Activated effector memory CD4-positive, alpha-beta T cell treated with anti-CD3 and anti-CD28 coated beads, Interleukin-2, amount 50 U/mL, for 16 hours (primary cell): ENCODE measurements at places on chromosomes 5 and 9.
A peak's percentile ranks its signal among the peaks of the same experiment; 100 is the strongest.

DNA sequence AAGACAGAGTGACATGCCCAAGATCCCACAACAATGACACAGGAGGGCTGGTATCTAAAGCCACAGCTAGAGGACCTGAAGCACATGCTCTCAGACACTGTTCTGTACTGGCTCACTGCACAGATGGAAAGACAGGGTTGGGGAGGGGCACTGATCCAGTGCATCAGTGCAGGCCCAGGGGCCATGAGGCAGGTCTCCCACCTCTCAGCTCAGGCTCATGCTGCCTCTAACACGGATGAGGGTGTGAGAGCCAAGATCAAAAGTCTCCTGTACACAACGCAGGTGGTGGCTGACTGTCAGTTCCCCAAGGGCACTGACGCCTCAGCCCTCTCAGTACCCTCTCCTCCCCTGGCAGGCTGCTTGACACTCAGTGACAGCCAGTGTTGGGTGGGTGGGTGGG lies 10.9 kb downstream of the RAPGEF1 start:
- peak; percentile 88 for DNase-seq

DNA sequence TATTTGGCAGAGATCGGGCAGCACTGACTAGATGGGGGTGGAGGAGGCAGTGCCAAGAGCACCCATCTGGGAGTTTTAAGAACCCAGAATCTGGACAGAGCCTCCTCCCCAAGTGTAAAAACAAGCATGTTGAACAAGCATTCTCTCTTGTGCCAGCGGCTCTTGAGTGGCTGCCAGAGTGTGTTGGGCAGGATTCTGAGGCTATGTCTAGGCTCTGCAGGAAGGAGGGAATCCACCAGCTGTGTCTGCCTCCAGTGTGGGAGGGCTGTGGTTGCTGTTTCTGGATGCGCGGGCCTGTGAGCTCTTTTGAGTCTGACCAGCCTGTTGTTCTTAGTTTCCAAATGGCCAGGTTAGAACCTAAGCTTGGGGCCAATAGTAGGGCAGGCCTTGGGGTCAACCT lies 39.8 kb downstream of the HMCN2 start:
- DNase-seq, result no peak

- no peak for DNase-seq
Measured at GRCh38 chr5:142192286-142193113, 83.9 kb downstream of the NDFIP1 start.

GRCh38 chr9:4855841-4856240 lies 63.1 kb downstream of the RCL1 start:
- DNase-seq, result no peak

DNA sequence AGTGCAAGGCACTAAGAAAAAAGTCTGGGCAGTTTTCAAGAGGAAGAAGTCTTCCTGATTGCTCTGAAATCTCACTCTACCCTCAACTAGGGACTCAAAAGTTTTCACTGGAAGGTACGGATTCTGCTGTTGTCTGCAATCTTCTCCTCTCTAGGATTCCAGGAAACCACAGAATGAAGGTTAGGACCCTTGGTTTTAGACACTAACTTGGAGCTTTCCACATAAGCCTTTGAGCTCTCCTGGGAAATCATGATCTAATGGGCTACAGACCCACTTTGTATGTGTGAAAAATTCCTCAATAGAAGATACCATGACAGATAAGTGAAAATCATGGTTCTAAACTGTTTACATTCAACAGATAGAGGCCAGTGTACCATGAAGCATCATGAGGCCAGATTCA lies 265.1 kb downstream of the PSAT1 start:
- DNase-seq, result no peak

- DNase-seq, result peak; percentile 50
Measured at GRCh38 chr9:34512131-34513078, 10.4 kb downstream of the ENHO start.

GRCh38 chr9:114908805-114909448 lies 21.5 kb downstream of the TNFSF8 start:
- no peak for DNase-seq

DNA sequence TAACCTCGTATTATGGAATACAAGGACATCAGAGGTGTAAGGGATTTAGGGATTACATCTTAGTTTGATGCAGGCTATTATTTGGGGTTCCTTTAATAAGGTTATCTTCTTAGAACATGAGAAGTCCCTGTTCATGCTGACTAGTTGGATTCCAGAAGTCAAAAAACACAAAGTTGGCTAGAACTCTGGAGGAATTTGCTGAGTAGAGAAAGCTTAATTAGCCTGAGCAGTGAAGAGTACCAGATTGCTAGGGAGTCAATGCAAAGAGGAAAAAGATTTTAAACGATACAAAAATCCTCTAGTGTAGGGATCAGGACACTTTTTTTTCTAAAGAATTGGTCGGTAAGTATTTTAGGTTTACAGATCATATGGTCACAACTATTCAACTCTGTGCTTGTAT lies 1872.5 kb upstream of the C9orf72 start:
- no peak for DNase-seq

DNA sequence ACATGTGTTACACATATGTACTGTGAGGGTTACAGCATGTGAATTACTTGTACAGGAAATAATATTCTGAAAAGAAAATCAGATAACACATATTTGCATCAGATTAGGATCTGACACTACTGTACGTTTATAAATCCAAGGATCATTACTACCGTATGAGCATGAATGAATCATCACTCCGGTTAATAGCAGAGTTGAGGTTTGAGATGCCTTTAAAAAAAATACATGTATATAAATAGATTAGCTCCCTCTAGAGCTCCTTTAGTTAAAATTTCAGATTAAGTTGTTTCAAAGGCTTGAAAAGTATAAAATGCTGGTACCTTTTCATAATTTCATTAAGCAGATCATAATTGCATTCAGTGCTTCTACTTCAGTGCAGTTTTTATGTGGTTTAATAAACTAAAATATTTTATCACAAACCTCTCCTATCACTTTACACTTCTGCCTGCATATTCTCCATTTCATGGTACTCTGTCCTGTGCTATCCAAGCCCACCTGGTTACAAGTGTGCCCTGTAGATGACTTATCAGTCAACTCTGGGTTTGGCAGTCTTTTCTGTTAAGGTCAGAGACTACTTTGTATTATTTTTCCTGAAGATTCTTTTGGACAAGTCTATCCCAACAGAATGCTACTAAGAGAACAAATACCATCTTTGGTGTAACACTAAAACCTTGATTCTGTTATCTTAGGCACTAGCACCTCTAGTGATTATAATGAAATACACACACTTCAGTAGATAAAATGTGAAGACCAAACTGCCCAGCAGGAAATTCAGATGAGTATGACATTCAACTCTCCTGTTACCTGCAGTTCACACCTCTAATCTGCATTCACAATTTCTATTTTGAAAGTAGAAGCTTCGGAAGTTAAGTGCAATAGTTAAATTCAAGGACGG lies 48.0 kb upstream of the POU5F2 start:
- DNase-seq, result no peak

DNA sequence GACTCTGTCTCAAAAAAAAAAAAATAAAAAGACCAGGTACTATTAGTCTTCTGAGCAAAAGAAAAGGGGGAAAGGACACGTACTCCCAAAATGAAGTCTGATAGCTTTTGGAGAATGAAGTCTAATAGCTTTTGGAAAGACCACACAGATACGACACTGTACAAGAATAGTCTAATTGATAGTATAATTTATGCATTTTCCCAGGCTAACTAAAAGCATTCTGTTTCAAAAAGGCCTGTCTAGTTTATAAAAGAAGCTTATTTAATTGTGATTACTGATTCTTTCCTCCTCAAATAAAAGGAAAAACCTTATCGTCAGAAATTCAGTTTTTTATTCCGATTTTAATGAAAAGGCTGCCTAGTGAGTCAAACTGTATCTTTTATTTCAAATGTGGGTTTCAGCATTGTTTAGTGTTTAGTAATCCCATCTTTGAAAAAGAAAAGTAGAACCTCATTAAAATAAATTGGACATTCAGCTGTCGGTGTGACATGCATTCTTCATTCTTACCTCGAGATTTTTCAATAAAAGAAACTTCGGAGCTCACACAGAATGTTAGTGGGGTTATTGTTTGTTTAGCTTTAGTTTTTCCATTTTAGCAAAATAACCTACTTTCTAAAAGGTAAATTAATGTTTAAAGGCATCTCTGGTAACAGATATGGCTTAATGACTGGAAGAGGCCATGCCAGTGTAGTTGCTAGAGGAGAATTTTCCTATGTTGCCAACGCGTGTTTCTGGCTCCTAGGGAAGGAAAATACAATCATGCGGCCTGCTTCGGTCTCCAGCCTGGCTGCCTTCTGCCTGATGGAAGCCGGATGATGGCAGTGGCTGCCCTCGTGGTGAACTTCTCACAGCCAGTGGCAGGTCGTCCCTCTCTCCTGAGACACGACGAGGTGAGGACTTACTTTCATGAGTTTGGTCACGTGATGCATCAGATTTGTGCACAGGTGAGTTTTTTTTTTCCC lies 70.0 kb downstream of the NLN start:
- no peak for DNase-seq

- no peak for DNase-seq
Measured at GRCh38 chr9:133268335-133269056, 6.5 kb downstream of the ABO start.

DNA sequence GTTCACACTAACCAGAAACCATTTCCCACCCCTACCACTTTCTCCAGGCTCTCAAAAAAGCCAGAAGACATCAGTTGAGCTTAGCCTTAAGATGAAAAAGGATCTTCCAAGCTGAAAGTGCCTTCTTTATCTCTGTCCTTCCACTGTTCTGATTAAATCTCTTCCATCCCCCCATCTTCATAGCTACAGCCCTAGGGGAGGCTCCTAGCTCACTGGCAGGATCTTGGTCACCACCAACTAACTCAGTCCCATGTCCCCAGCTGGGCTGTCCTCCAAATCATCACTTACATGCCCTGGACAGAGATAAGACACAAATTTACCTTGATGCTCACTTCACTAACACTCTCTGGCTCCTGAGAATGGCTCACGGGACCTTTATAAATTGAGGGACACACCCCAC lies 14.3 kb downstream of the LCP2 start:
- no peak for DNase-seq

DNA sequence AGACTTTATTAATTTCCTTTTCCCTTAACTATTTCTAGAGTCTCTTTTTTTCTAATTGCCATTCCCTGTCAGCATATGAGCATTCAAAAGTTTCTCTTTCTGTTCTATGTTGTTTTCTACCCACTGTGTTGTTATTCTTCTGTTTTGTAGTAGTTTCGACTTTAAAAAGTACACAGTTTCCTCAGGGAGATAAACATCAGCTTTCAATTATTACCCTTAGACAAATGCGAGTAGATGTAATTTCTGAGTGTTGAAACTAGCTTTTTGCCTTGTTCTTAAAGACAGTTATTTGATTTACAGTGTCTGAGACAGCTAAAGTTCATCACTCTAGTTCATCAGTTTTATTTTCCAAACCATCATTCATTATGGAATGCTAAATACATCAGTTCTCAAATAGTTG lies 19.5 kb downstream of the MTREX start:
- DNase-seq, result no peak

DNA sequence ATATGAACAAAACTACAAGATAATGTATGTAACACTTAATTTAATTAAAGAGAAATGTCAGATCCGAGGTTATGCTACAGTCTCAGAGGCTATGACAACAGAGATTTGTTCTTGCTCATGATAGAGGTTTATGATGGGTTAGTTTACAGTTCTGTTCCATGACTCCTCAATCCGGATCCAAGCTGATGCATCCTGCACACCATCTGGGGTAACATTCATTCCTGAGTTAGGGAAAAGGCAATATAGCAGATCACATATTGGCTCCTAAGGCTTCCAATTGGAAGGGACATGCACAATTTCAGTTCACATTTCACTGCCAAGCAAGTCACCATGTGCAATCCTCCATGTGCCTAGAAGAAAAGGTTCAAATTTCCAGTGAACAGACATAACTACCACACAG lies 40.4 kb downstream of the ABLIM3 start:
- no peak for DNase-seq

DNA sequence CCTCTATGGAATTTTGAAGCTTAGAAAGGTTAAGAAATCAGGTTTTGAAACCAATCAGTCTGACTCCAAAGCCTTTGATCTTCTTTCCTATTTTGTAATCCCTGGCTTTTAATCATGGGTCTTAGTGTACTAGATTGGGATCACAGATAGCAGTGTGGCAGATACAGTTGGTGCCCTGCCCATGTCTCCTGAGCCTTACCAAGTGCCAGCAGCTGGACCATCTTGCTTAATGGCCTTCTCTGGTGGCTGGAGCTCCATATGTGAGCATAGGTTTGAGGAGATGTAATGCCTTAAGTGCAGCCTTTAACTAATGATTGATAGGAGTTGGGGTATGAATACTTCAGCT lies 16.7 kb upstream of the RIC1 start:
- no peak for DNase-seq

DNA sequence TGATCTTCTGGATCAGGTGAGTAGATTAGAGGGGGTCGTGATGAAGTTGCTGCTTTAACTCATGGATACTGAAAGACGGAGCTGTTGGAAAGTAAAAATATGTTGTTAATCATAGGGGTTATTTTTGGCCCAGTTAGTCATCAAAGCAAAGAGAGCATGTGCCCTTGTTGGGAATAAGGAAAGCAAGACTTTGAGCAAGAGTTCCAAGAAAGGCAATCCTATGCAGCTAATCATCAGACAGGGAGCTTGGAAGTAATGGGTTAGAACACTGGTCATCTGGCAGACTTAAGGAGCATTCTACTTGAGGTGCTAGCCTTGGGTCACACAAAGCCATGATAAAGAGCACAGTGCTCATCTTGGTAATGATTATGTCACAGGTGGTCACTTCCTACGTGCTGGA lies 18.3 kb downstream of the ASPN start:
- no peak for DNase-seq

GRCh38 chr9:19252174-19252884 lies 21.8 kb downstream of the DENND4C start:
- DNase-seq, result no peak

DNA sequence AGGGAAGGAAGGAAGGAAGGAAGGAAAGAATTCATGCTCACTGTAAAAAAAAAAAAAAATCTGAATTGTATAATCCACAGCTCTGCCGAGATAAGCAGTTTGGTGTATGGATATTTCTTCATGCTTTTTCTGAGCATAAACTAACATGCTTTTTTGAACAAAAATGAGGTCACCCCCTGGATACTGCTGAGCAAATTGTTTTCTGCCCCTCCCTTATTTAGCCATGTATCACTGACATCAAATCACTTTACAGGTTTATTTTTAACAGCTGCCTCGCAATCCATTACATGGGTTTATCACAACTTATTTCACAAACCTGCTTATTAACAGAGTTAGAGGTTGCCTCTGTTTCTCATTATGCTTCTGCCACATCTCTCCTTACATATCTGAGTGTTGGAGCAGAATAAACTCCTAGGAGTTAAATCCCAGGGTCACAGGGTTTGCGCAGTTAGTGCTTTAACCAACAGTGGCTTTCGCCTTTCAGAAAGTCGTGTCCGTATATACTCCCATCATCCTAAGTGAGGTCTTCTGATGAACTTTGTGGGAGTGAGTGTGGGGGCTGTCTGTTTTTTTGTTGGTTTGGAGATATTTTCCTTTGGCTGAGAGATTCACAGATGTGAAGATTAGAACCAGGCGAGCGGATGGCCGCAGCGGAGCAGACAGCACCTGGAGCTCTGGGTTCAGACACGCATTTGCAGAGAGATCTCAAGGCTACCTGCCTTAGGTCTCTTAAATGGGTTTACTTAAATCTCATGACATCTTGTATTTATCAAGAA lies 57.7 kb downstream of the AK8 start:
- no peak for DNase-seq

GRCh38 chr9:130266236-130267098 lies 907 bp downstream of the HMCN2 start:
- DNase-seq, result no peak

GRCh38 chr5:38555354-38556087 lies 925 bp downstream of the LIFR start:
- DNase-seq, result no peak
